CD4-positive, alpha-beta memory T cell (primary cell): ENCODE measurements at places on chromosomes 3 and 15.

GRCh38 chr3:142837526-142837925, 51.4 kb downstream of the PCOLCE2 start:
- no peak for DNase-seq

DNA sequence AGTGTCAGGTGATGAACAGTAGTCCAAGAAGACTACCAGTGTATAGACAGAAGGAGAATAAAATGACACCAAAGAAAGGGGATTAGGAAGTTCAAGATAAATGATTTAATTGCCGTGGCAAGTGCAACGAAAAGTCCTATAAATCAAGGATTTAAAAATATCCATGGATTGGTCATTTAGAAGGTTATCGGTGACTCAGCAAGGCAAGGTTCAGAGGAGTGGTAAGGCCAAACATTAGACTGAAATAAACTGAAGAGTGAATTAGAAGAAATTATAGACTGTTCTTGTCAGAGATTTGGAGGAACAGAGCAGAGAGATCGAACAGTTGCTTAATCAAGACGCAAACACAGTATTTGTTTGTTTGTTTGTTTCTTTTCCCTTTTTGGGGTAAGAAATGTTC, 211.9 kb upstream of the KCNMB2 start:
- no peak for DNase-seq

DNA sequence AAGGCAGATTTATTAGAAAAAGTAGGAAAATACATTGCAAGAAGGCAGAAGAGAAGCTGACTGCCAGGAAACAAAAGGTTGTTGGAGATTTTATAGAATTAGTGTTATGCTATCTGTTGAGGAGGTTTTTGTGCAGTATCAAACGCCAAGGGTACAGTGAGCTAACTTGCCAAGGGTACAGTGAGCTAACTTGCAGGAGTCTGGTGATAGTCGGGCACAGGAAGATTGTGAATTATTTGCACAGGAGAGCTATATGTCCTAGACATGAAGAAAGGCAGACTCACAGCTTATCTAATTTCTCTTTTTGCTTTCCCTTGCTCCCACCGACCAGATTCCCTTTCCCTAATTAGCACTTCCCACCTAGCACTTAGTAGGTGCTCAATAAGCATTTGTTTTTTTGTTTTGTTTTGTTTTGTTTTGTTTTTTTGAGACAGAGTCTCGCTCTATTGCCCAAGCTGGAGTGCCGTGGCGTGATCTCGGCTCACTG, 2.7 kb upstream of the CSK start:
- no peak for DNase-seq

- DNase-seq: no peak
Observed at GRCh38 chr15:62343397-62343796, 178.3 kb upstream of the C2CD4B start.

DNA sequence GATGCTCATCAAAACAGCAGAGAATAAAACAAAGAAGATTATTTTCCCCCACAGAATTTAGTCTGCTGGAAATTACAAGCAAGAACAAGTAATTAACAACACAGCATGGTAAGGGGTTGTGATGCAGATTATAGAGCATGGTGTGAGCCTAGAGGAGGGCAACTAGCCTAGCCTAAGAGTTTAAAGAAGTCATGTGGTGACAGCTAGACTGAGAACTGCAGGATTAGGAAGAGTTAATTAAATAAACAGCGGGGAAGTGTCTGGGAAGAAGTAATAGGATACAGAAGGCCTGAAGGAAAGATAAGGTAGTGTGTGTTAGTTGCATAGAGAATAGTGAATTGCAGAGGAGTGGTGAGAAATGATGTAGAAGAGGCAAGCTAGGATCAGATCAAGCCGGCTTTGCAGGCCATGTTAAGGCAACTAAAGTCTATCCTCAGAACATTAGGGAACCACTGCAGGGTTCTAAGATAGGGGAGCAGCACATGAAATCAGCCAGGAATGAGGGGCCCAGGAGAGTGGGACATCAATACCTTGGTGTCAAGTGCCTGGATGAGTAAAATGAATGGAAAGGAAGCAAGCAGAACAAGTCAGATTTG, 11.9 kb upstream of the PKM start:
- DNase-seq: no peak

- no peak for DNase-seq
Observed at GRCh38 chr15:22903961-22904534, 65.6 kb downstream of the NIPA2 start.
